ENCODE measurements at places on chromosomes 4 and X.

DNA sequence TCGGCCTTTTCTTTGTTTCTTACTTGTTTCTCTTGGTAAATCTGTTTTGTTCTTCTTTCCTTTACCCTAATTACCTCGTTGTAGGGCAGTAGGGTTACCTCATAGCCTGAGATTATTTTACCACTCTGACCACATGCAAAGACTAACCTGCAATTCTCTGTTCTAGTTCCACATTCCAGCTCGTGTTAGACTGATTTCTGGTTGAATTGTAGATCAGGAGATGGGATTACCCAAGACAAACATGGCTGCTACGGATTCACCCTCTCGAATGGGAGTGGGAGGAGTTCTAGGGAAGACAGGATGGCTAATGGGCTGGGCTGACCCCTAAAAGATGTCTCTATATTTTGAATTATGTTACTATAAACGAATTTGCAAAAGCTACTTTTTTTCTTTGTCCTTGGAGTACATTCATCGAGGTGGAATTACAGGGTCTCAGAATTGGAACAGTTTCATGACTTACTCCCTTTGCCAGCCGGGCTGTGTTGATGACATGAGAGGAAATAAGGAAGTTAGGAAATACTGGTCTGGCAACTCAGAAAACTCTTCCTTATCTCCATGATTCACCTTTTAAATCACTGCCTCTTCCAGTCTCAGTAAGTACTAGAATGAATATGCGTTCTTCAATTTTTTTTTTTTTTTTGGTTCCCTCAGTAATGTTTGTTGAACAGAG is 36.7 kb upstream of the FBXW7 start:
- no peak for DNase-seq

DNA sequence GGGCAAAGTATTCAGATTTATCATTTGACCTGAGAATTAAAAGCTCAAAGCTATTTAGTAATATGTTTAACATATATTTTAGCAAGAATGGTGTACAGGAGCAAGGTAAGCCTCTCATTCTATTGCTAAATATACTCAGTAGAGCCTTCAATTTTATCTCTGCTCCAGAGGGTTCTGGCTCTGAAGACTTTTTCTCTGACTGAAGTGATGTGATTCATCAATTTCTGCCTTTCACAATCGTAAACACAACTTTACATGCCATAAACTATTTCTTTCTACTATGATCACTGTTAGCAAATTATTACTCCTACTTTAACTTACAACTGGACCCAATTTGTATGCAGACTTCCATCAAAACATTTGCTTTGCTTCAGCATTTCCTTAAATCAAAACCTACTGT is 315.0 kb upstream of the NDST4 start:
- no peak for DNase-seq

DNA sequence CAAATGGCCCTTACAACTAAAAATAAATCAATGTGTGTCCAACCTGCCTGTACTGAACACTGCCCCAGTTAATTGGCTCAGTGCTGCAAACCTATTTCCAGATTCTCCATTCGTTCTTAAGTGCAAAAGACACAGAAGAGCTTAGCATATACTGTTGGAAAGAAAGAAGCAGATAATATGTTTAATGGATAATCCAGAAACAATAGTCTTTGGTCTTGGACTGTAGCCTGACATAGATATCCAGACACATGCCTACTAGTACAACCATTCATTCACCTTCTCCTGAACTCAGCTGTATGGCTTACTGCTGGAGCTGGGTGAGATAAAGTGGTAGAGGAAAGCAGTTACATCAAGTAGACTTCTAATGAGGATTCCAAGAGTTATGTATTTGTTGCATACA is 77.0 kb downstream of the LUZP4 start:
- no peak for DNase-seq

DNA sequence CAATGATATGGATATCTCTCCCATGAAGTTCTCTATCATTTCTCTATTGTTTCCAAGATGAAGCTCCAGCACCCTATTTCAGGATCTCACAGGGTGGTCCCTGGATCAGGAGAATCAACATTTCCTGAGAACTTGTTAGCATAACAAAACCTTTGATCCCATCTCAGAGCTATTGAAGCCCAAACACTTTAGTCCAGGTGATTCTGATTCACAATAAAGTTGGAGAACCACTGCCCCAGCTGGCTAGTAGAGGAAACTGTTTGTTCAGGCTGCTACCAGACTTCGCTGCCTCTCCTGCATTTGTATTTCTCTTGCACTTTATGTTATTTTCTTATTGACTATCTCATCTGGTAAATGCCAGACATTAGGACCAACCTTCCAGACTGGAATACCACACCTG is 65.4 kb downstream of the CEP44 start:
- no peak for DNase-seq

DNA sequence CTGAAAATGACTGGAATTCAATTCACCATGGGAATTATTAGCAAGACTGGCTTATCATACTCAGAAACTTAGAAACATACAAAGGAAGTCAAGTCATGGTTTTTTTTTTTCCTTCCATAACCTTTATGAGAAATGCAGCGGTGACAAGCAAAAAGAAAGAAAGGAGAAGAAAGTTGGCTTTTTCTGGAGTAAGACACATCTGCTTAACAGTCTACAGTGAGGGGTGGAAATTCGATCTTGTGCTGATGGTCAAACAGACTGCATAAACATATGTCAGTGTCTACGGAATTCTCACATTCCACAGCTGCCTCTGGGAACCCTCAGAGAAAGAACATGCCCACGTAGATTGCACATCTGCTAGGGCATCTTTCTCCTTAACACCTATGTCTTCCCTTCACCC is 54.6 kb downstream of the PROM1 start:
- no peak for DNase-seq

- DNase-seq, result no peak
These were observed 14.7 kb upstream of the CLCN4 start for GRCh38 chrX:10142041-10142599.

DNA sequence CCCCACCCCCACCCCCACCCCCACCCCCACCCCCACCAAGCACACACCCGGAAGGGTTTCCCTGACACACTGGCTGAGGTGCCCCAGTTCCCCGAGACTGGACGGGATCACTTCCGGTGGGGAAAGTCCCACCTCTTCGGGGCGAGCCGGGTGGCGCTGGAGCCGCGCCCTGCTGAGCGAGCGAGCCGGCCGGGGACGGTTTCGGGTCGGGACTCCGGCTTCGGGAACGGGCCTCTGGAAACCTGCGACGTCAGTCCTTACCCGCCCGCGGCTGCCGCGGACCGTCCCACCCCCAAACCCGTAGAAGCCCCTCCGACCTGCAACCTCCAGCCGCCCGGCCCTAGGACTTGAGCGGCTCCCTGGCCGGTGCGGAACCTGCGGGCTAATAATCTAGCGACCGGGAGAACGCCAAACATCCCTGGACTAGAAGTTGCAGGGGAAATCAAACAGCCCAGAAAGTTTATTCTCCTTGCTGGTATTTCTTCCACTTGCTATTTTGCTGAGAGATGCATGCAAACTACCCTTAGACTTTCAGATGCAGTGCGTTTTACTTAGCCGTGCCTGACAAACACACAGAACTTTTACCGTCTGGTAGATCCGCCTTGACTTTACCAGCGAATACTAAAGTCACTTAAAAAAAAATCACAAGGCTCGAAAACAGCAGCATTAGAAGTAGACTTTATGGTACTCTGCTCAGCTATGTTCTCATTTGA is 991 bp downstream of the RAP2C start:
- peak; percentile 78 for DNase-seq

DNA sequence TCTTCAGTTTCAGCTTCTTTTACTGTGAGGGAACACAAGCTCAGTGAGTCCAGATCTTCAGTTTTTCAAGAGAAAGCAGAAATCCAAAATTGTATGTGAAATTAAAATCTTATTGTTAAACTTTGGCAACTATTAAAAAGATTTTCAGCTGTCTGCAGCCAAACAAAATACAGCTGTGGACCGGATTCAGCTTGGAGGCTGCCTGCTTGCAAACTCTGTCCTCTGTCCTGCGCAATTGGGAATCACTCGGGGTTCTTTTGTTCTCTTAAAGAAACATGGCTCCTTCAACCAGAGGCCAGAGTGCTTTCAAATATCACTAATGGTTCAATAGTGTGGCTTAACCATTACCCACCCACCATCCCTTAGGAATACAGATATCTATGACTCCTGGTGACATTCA is 201.2 kb downstream of the CHIC2 start:
- DNase-seq, result no peak

DNA sequence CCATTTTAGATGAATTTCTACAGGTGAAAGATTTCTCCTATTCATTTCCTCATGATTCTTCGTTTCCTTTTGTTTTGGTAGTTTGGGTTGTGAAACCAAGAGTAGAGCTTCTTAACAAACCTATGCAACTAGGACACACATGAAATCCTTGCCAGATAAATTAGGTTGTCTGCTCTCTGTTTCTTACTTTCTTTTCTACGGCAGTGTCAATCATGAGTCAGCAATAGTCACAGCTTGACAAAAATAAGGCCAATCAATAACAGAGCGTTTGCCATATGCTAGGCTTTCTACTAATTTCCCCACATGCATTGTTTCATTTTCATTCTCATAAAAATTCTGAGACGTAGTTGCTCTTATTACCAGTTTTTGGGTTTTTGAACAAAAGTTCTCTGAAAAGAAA is 20.3 kb downstream of the CLRN2 start:
- no peak for DNase-seq

GRCh38 chrX:65994519-65995506 is 45.1 kb downstream of the VSIG4 start:
- no peak for DNase-seq

- no peak for DNase-seq
These were observed 29.9 kb upstream of the SOWAHD start for GRCh38 chrX:119728487-119728886.

DNA sequence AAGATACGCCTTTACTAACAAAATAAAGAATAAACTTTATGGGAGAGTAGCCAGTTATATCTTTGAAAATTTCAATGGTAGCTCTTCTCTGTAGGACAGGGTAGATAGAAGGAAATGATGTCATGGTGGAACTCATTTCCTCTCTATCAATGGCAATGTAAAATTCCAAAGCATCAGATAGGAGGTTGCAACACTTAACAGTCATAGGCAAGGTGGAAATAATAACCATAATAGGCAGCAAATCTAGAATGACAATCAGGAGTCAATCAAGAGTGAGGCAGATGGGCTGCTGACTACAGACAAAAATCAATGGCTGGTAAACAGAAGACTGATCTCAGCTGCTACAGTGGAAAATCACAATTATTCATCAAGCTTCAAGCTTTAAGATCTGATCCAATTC is 53.9 kb upstream of the TET2 start:
- no peak for DNase-seq

DNA sequence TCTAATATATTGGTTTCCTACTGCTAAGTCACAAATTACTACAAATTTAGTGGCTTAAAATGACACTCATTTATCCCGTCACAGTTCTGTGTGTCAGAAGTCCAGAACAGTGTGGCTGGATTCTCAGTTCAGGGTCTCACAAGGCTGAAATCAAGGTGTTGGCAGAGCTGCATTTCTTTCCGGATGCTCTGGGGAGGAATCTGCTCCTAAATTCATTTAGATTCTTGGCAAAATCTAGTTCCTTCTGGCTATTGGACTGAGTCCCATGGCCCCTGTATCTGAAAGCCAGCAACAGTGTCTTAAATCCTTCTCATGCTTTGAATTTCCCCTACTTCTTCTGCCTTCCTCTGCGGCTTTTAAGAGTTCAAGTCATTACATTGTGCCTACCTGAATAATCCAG is 103.1 kb upstream of the BMP3 start:
- DNase-seq, result no peak

GRCh38 chrX:134526399-134526798 is 66.4 kb downstream of the HPRT1 start:
- DNase-seq, result no peak

DNA sequence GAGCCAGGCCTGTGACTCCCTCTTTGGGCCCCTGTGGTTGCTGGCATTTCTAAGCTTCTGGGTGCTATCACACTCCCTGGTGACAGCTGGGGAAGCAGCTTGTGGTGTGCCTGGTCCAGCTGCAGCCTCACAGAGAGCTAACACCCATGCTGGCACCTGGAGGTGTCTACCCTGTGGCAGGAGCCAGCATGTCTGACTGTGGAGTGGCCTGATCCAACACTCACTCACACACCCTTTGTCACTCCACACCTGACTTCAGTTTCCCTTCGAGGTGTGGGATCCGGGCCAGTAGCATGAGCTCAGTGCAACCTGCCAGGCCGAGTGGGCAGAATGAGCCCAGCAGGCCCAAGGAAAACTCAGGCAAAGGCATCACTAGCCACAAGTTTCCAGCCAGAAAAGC is 67.5 kb downstream of the TECRL start:
- no peak for DNase-seq

- DNase-seq, result no peak
These were observed 394 bp upstream of the DYNLT3 start for GRCh38 chrX:37847733-37848197.

- DNase-seq, result no peak
These were observed 303.9 kb downstream of the ASMT start for GRCh38 chrX:1918780-1919179.

- no peak for DNase-seq
These were observed 602.2 kb downstream of the IL15 start for GRCh38 chr4:142238589-142238988.

GRCh38 chr4:186168750-186169149 is 22.6 kb upstream of the CYP4V2 start:
- no peak for DNase-seq

DNA sequence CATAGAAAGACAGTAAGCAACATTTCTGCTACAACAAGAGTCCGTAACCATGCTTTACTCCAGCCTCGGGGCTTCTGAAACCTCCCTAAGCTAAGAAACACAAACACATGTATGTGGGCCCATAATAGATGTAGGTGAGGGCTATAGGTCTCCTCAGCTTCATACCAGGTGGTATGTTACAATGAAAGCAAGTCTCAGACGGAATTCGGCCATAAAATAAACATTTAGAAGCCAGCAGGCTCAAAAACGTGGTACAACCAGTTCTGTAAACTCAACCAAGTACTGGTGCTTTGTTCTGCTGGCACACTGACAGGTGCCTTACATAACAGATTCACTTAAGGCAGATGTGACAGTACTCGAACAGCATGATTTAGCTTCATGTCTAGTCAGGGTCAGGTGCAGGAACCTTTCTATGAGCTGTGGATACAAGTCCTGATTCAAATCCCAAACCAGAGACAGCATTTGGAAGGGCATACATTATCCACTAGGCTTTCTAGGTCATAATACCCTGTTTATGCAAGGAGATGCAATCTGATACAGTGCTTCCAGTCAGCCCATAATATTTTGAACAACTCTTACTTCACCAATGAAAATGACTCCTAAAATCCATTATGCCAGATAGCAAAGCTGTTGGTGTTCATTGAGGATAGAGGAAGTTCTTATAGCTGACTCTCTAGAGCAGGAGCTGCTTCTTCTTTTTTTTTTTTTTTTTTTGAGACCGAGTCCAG is 113.8 kb upstream of the ENPP6 start:
- no peak for DNase-seq

GRCh38 chr4:10172278-10172921 is 55.8 kb upstream of the WDR1 start:
- no peak for DNase-seq

- DNase-seq, result no peak
These were observed 162.2 kb downstream of the DCHS2 start for GRCh38 chr4:154329268-154329868.

GRCh38 chr4:14615671-14616070 is 386.6 kb upstream of the CPEB2 start:
- no peak for DNase-seq

GRCh38 chrX:38881066-38881465 is 79.8 kb downstream of the MID1IP1 start:
- DNase-seq, result no peak

Data from progenitor cell of endocrine pancreas (in vitro differentiated cells).